ENCODE measurements at places on chromosomes 4 and X. TPM values are rescaled to one million over a fixed set of nuclear protein-coding genes. Genes with fewer than 3 reads are reported as not detected.

DNA sequence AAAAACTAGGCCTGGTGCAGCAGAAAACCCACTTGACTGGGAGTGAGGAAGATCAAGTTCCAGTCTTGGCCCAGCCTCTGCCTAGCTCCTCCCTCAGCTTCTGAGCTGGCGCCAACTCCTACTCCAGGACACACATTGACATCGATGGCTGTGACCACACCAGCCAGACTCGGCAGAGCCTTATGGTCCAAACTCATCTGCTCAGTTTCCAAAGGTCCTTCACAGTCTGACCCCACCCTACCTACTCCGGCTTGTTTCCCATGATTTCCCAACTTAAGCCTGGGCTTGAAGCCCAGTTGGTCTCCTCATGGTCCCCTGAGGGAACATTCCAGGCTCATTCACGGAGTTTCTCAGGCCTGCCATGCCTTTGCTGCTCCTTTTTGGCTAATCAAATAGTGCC lies 10.1 kb downstream of the ELF4 start:
- H3K36me3 ChIP-seq = no peaks in the 10 kb centered on the region
- H3K27ac ChIP-seq = no peak overlapping the region
- H3K4me1 ChIP-seq = peaks cover 31% of the 10 kb centered on the region
- no peaks in the 10 kb centered on the region for H3K27me3 ChIP-seq

DNA sequence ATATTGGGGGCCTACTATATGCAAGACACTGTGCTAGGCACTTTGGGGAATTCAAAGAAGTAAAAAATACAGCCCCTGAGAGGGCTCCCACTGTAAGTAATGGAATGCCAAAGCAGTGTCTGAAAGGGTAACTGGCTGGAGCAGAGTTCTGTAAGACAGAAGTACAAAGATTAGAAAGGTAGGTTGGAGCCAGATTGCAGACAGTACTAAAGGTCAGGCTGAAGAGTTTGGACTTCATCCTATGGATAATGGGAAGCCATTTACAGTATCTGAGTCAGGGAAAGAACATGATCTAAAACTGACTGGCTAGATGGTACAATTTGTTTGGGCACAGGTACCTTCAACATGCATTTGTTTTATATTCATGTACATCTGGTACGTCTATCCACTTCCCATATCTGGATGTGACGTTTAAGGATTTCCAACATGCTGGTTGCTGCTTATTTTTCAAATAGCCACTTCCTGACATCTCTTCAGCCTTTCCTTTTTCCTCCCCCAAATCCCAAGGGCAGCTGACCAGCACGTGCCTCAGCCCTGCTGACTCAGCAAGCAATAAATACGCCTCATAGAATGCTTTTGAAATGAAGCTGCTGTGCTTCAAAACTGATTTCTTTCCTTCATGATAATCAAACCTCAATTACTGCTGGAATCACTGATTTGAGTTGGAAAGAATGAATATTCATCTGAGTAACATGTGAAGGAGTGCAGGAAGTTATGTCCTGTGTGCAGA lies 9.5 kb downstream of the ENOX2 start:
- H3K27me3 ChIP-seq = no peaks in the 10 kb centered on the region
- no peaks in the 10 kb centered on the region for H3K36me3 ChIP-seq
- no peaks in the 10 kb centered on the region for H3K4me1 ChIP-seq
- H3K4me3 ChIP-seq = no peak overlapping the region
- no peak overlapping the region for H3K27ac ChIP-seq

DNA sequence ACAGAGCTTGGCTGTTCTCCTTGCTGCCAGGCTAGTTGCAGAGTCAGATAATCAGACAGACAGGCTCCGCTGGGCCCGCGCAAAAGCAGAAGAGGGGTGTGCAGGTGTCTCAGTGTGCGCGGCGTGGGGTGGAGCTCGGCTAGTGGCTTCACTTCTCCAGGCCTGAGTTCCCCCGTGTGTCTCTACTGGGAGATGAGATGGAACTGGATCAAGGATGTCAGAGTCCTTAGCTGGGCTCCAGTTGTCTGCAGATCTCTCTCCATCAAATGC lies 21.1 kb downstream of the HTRA3 start:
- no peaks in the 10 kb centered on the region for H3K36me3 ChIP-seq
- no peaks in the 10 kb centered on the region for H3K4me1 ChIP-seq
- no peak for DNase-seq
- H3K27ac ChIP-seq = no peak overlapping the region
- H3K4me3 ChIP-seq = no peak overlapping the region
- peaks cover 7% of the 10 kb centered on the region for H3K27me3 ChIP-seq

- H3K27ac ChIP-seq = no peak overlapping the region
- H3K4me1 ChIP-seq = no peaks in the 10 kb centered on the region
- no peaks in the 10 kb centered on the region for H3K36me3 ChIP-seq
- no peaks in the 10 kb centered on the region for H3K27me3 ChIP-seq
- no peak for DNase-seq
These were observed 23.0 kb downstream of the LDB2 start for GRCh38 chr4:16875487-16875886.

DNA sequence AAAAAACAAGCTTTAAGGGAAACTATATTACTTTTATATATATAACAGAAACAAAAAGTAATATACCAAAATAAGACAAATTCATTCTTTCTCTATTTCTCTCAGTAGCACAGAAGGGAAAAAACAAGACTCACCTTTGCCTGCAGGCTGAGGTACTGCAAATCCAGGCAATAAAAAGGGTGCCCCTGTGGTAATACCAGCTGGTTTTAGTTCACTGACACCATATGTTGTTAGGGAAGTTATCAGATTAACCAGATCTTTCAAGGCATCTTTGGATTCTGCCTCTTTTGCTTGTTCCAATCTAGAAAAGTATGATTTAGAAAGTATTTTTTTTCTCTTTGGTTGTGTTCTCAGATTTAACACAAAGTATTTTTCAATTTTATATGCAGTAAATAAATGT lies 139.8 kb downstream of the WDFY3 start:
- H3K27me3 ChIP-seq = no peaks in the 10 kb centered on the region
- no peaks in the 10 kb centered on the region for H3K4me1 ChIP-seq
- H3K27ac ChIP-seq = no peak overlapping the region
- no peaks in the 10 kb centered on the region for H3K36me3 ChIP-seq
- no peak overlapping the region for H3K4me3 ChIP-seq
- no peak for DNase-seq

DNA sequence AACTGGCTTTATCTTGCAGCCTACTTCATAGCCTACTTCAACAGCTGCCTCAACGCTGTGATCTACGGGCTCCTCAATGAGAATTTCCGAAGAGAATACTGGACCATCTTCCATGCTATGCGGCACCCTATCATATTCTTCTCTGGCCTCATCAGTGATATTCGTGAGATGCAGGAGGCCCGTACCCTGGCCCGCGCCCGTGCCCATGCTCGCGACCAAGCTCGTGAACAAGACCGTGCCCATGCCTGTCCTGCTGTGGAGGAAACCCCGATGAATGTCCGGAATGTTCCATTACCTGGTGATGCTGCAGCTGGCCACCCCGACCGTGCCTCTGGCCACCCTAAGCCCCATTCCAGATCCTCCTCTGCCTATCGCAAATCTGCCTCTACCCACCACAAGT lies 4.0 kb downstream of the GPR50 start:
- H3K36me3 ChIP-seq = no peaks in the 10 kb centered on the region
- H3K27me3 ChIP-seq = peaks cover 63% of the 10 kb centered on the region
- H3K4me1 ChIP-seq = no peaks in the 10 kb centered on the region
- H3K27ac ChIP-seq = no peak overlapping the region
- no peak for DNase-seq

AGA gene
- polyA plus RNA-seq = 16.7 TPM
